ENCODE measurements at places on chromosomes 6 and 20. TPM values are rescaled to one million over a fixed set of nuclear protein-coding genes. Genes with fewer than 3 reads are reported as not detected.

- no peak for DNase-seq
Observed at GRCh38 chr6:52000064-52000463, 87.3 kb downstream of the PKHD1 start.

DNA sequence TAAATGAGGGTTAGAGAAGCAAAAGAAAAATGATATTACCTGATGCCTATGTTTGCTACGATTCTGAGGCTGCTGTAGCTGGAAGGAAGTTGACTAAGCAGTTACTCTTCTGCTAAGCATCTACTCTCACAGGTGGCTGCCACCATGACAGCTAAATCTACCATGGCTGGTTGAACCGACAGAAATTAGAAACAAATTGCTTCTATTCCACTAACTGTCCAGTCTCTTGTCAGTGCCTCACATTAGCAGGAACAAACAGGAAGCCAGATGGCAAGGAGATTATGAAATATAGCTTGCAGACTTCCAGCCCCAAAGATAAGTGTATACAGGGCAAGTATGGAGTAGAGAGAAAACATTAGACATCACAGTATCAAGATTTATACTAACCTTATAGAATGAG lies 59.4 kb upstream of the TMEM200A start:
- DNase-seq = no peak

PACRG gene
- total RNA-seq = 11.5 TPM

DNA sequence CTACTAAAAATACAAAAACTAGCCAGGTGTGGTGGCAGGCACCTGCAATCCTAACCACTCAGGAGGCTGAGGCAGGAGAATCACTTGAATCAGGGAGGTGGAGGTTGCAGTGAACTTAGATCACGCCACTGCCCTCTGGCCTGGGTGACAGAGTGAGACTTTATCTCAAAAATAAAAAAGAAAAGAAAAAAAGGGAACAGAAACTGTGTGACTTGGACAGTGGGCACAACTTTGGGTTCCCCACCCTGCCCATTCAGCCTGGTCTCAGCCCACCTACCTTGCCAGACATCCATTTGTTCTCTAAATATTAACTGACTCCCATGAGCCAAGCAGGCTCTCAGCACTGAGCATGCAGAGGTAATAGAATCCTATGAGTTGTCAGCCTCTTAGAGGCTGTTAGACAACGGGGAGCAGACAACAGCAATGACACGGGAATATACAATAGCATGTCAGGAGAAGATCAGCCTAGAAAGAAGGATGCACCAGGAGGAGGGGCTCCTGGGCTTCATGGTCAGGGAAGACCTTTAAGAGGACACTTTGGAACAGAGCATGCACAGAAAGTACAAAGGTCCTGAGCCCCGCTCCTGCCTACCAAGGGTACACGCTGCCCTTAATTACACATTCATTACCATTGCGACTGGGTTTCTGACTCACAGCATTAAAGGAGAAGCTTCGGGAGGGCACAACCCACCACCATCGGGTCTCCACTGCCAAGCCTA lies 20.0 kb downstream of the FAM209B start:
- DNase-seq = no peak

LBP gene
- total RNA-seq = not detected
